ENCODE measurements at places on chromosomes 6 and 20.

DNA sequence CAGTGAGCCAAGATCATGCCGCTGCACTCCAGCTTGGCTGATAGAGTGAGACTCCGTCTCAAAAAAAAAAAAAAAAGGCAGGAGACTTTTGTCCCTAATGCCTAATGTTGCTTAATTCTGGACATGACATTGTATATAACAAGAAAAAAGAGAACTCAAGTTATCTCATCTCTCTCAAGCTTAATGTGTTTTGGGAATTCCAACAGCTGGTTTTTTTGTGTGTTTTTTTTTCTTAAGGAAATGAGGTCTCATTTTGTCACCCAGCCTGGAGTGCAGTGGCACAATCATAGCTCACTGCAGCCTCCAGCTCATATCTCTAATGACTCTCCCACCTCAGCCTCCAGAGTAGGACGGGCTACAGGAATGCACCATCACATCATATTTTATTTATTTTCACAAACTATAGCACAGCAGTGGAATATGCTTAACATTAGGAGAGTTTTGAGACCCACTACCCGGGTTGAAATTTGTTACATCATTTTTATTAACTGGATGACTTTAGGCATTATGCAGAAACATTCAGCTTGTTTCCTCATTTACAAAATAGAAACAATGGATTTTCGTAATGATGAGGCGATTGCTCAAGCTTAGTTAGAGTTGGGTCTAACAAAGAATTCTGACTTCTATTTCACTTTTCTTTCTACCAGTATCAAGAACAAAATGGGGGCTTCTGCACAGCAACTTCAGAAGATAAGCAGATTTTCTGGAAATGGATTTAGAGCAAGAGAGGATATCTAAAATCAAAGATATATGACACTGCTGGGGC lies 104.1 kb upstream of the BTN3A2 start:
- DNase-seq, result no peak

DNA sequence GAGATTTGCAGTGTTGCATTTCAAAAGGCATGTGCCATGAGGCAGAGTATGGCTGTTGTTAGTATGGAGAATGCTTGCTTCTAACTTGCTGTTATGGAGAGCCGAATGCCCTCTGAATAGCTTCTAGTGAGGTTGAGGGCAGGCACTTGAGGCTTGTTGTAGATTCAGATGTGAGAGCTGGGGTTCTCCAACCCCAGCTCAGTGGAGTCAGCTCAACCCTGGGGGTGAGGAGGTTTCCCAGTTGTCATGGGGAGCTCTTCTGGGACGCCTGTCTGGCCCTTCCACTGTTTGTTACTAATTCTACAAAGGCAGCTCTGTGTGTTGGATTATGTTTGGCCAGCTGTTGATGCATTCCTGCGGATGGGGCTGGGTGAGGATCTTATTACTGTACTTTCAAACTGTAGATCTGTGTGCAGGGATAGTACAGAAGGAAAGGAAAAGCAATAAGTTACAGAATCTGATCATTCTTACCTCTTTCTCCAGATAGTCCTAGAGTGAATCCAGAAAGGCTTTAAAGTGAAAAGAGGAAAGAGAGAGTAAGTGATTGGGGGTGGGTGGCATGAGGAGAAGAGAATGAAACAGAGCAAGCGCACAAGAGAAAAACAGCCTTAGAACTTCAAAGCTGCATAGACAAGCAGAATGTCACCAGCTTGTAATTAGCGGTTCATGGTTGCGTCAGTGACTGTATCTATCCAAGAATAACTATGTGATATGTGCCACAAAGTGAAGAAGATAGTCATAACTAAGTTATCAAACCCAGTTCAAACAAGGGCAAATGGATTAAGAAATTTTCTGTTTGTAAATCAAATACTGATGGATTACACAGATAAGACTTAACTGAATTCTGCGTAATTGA lies 148.7 kb downstream of the PRL start:
- DNase-seq, result no peak

DNA sequence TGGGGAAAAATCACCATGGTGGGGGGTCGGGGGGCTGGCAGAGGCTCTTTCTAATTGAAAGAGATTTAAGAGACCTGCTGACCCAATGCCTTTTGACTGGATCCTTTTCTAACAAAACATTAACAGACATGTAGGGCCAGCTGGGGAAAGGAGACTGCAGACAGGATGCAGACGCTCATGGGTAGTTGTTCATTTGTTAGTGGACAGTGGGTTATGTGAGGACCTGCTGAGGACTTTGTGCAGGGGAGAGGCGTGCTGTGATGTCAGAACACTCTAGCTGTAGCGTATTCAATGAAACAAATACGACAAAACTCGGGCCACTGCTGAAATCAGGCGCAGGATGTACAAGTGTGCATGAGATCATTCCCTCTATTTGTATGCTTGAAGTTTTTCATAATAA lies 1.2 kb downstream of the IP6K3 start:
- no peak for DNase-seq

DNA sequence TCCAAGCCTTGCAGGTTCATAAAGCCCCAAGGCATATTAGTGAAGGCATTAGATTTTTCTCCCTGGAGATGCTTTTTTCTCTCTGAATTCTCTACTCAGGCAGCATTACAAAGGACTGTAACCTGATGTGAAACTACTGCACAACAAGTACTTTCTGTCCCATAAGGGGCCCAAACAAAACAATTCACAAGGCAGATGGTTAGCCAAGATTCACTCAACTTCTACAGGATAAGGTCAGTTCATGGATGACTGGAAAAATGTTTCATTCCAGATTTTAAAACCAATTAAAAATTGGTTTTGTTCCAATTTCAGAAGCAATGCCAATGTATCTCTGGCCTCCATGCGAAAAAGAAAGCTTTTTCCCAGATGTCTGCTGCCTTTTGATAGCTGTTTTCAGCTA lies 181.8 kb downstream of the KHDC1L start:
- no peak for DNase-seq

- DNase-seq, result no peak
Observed at GRCh38 chr6:29354980-29355379, 13.7 kb downstream of the OR5V1 start.

GRCh38 chr6:69622230-69622629 lies 174.6 kb downstream of the LMBRD1 start:
- DNase-seq, result no peak

DNA sequence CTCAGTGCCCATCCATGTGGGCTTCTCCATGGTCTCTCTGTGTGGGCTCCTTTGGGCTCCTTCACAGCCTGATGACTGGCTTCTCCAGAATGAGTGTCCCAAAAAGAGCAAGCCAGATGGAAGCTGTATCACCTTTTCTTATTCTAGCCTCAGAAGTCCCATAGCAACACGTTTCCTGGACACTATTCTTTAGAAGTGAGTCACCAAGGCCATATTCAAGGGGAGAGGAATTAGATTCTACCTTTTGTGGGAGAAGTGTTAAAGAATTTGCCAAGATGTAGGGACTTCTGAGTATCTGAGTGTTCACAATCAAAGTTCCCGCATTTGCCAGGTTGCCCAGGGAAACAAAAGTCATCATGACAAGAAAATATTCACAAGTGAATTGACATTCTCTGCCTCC lies 20.7 kb upstream of the TBC1D22B start:
- DNase-seq, result no peak

GRCh38 chr20:17611540-17612286 lies 41.8 kb downstream of the DSTN start:
- peak; percentile 72 for DNase-seq

GRCh38 chr6:501891-502601 lies 110.5 kb downstream of the IRF4 start:
- no peak for DNase-seq

- DNase-seq, result no peak
Observed at GRCh38 chr20:25338112-25339023, 52.3 kb downstream of the ABHD12 start.

GRCh38 chr6:26234421-26235301 lies 130.3 kb upstream of the BTN3A2 start:
- DNase-seq, result peak; percentile 71

- no peak for DNase-seq
Observed at GRCh38 chr6:105982761-105983540, 103.2 kb upstream of the PRDM1 start.

All from HuH-7 (cell line).